Fibroblast of the aortic adventitia (primary cell): ENCODE measurements at places on chromosomes 3 and 15. TPM values are rescaled to one million over a fixed set of nuclear protein-coding genes. Genes with fewer than 3 reads are reported as not detected.

The GATA2 gene
- total RNA-seq: 5.5 and 9.3 TPM in 2 replicates

The TMEM266 gene
- 0.09 TPM in 1 of 2 replicates, not detected in the other for total RNA-seq

The PATL2 gene
- total RNA-seq: 0.72 and 0.82 TPM in 2 replicates

The IL5RA gene
- total RNA-seq: 0.08 TPM in 1 of 2 replicates, not detected in the other

The TIGIT gene
- total RNA-seq: 0.18 and 0.33 TPM in 2 replicates

The MYO1E gene
- total RNA-seq: 93.5 and 147 TPM in 2 replicates

The PRICKLE2 gene
- 22.0 and 45.1 TPM in 2 replicates for total RNA-seq

The DUOXA2 gene
- not detected in 2 replicates for total RNA-seq

The MED12L gene
- 0.72 and 1.3 TPM in 2 replicates for total RNA-seq

The DUOX1 gene
- total RNA-seq: not detected in 2 replicates

The THOC7 gene
- total RNA-seq: 44.9 and 68.0 TPM in 2 replicates

The CDC25A gene
- 0.90 and 13.6 TPM in 2 replicates for total RNA-seq

The P2RY13 gene
- total RNA-seq: not detected in 2 replicates

The CAPN3 gene
- 1.6 and 2.5 TPM in 2 replicates for total RNA-seq
